ENCODE measurements at places on chromosomes 7 and 10. TPM values are rescaled to one million over a fixed set of nuclear protein-coding genes. Genes with fewer than 3 reads are reported as not detected.

The ASB10 gene
- not detected for total RNA-seq

The ZNF804B gene
- total RNA-seq, result not detected

The LIPF gene
- total RNA-seq, result not detected

The PLXDC2 gene
- 7.5 TPM for total RNA-seq

The SPDYE11 gene
- total RNA-seq, result not detected
